LNCaP clone FGC (cell line): ENCODE measurements at places on chromosomes 12 and 14.

DNA sequence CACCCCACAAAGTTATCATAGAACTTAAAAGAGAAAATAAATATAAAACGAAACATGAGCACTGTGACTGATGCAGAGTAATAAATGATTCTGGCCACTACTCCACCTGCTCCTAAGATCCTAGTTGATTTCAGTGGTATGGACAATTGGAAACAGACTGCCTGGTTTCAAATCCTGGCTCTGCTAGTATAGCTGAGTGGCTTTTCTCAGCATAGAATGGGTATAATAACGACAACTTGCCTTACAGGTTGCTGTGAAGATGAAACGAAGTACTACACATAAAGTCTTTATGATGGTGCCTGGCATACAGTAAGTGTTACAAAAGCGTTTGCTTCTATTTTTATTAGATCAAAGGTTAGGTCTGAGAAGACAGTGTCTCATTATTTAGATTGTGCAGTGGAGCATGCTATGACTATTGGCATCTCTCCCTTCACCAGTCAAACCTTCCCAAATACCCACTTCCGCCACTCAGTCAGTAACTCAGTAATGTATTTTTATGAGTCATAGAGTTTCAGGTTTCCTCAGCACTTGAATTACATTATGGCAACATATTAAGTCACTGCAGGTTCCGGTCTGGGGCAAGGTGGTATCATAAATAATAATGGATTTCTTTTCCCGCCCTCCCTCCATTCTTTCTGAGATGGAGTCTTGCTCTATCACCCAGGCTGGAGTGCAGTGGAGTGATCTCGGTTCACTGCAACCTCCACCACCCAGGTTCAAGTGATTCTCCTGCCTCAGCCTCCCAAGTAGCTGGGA is 29.7 kb upstream of the NR2C1 start:
- DNase-seq: peak; percentile 97

DNA sequence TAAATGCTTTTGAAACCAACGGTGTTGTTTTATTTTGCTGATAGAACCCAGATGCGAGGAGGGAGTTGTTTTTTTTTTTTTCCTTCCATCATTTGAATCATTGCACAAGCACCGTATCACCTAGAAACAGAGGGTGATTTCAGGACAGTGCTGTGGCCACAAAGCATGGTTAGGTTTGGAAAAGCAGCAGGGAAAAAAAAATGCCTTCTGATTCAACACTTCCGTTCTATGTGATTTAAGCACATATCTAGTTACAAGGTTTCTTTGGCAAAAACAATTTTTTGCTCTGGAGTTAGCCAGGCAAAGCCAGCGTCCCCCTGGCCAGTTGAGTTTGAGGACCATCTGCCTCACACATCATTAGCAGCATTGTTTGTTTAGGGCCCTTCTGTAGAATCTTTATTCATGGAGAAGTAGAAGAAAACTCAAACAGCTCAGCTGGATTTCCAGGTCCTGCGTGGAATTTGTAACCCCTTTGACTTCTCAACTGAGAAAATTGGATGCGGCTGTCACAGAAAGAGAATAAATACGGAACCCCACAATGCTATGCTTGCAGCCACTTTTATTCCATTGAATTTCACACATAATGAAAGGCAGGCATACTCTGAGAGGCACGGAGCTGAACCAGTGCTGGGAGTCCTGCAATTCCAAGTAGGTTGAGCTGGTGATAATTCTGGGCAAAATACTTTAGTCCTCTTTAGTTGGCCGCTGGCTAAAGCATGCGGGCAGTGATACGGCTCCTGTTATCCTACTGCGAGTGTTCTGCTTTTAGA is 17.0 kb upstream of the WNT5B start:
- no peak for DNase-seq

- DNase-seq: no peak
Observed at GRCh38 chr12:56935752-56936151, 1.5 kb upstream of the SDR9C7 start.

GRCh38 chr12:81206429-81206828 is 128.6 kb downstream of the ACSS3 start:
- DNase-seq: no peak

DNA sequence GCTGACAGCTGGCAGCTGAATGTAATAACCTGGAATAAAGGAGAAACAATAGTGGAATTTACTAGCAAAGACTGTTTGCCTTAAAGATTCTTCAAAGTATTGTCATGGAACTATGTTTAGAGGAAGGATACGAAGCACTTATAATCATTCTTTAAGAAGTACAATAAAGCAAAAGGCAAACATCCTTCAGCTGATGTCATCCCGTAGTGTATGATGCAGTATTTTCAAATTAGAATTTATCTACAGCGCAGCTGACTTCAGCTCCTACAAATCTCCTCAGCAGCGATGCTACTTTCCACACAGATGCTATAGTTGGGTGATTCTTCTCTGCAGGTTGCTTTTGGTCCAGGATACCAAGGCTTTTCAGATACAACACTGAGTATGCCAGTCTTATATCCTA is 31.5 kb downstream of the CLEC1A start:
- peak; percentile 2 for DNase-seq

GRCh38 chr12:45517381-45517780 is 212.1 kb upstream of the ARID2 start:
- DNase-seq: no peak

DNA sequence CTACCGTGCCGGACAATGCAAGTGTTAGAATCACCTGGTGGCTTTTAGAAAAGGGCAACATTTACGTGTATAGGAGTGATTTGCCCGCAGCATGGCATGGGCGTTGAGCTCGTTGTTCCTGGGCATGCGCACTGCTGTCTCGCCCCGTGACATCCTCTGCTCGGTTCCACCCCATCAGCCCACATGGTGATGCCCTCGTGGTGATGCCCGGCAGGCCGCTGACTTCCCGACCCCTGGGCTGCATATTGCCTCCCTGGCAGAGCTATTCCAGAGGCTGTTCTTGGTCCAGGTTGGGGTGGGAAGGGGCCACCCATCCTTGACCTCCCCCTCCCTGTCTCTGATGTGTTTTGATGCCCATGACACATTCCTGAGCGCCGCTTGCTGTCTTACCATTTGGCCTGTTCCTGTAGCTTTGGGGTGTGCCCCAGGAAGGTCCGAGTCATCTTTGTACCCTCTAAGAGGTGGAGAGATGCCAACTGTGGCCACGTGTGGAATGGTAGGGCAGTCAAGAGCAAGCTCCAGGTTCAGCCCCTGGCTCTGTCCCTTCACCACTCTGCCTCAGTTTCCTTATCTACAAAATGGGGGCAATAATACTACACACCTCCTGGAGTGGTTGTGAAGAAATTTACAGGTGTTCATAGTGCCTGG is 4.8 kb downstream of the HIP1R start:
- DNase-seq: no peak

- DNase-seq: no peak
Observed at GRCh38 chr12:4847713-4848112, 62.0 kb upstream of the KCNA1 start.

DNA sequence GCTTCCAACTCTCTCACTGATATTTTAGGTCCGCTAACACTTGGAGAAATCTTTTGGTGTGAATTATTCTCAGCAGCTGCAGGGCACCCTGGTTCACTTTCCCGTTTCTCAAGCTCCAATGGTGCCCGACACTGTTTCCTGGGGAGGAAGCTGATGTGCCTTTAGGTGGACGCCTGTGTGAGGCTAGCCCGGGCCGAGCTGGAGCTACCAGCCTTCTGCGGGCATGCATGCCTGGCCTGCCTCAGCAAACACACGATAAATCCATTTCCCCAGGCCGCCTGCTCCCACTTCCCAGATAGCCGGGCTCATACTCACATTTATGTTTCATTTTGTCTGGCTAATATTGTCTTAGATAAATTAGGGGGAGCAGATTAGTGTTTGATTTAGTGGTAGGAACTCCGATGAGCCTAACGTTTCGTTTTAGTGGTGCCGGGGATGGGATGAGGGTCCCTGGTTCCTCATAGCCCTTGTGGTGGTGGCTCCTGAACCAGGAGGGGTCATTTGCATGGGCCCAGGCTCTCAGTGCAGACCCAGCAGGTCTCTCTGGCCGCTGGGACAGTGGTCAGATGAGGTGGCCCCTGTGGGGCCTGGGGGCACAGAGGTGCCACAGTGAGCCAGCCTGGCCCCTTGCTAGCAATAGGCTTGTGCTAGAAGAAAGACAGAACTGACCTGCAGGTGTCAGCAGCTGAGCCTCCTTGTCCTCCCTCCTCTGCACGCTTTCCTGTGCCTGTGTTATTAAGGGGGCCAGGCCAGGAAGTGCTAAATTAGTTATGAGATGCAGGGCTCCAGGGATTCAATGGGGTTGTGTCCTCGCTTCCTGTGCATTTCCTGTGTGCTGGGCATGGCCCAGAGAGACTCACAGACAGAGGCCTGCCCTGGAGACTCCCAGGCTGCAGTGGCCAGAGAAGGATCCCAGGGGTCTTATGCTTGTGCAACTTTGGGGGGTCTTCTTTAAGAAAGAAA is 88.3 kb downstream of the KIF26A start:
- DNase-seq: no peak

- DNase-seq: no peak
Observed at GRCh38 chr12:50488801-50489200, 16.0 kb upstream of the DIP2B start.

DNA sequence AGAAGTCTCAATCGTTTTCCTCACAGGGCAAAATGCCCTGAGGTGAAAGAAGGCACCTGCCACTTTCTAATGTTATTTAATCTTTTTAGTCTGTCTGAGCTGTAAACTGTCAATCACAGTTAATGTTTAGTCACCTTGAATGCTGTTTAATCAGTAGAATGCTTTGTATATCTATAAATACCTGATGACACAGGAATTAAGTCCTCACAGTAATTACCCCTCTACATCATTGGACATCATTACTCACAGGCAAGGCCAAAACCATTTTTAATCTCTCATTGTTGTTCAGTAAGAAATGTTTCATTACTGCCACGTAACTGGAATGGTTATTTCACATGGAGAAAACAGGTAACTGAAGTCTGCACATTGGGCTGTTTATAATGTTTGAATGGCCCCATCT is 178.8 kb downstream of the EXOC5 start:
- no peak for DNase-seq

DNA sequence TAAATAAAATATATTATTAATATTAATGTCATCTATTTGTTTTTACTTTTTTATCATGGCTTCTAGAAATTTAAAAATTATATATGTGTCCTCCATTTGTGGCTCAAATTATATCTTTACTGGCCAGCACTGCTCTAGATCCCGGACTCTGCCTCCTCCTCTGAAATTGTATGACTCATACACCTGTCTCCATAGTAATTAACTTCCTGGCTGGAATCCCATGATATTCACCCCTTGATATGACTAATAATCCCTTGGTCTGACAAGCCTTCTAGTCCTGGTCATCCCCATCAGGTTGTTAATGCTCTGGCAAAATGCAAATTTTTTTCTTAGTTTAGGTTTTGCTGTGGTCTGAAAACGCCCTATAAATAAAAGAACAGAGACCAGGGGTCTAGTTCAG is 116.2 kb downstream of the BMP4 start:
- DNase-seq: no peak
